ENCODE measurements at places on chromosomes 3 and 15.

DNA sequence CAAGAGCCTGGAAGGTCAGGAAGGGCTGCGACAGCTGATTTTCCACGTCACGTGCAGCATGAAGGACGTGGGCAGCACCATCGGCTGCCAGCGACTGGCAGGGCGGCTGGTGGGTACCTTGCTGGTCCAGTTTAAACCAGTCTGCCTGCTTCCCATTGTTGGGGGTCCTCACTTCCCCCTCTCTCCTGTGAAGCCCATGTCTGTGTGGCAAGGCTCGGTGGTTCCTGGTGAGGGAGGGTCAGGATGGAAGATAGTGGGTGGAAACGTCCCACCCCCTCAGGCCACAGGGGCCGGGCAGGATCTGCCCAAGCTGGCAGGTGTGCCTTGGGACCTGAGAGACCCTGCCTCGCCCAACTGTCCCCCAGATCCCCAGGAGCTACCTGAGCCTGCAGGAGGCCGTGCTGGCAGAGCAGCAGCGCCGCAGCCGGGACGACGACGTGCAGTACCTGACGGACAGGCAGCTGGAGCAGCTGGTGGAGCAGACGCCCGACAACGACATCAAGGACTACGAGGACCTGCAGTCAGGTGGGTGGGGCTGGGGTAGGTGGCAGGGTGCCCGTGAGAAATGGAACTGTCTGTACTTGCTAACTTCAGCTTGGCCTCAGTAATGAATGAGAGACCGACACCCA is 108.2 kb downstream of the LRRK1 start:
- no peak for DNase-seq

DNA sequence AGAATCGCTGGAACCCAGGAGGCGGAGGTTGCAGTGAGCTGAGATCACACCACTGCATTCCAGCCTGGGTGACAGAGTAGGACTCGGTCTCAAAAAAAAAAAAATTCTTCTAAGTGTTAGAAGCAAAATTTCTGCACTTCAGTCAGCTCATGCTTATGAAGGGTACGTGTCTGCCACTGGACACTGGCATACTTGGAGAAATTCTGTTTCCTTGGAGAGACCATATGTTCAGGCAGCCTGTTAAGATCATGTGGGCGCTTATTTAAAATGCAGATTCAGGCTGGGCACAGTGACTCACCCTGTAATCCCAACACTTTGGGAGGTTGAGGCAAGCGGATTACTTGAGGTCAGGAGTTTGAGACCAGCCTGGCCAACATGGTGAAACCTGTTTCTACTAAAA is 85.6 kb upstream of the IQSEC1 start:
- DNase-seq: no peak

GRCh38 chr3:191563722-191564121 is 102.8 kb downstream of the PYDC2 start:
- no peak for DNase-seq

DNA sequence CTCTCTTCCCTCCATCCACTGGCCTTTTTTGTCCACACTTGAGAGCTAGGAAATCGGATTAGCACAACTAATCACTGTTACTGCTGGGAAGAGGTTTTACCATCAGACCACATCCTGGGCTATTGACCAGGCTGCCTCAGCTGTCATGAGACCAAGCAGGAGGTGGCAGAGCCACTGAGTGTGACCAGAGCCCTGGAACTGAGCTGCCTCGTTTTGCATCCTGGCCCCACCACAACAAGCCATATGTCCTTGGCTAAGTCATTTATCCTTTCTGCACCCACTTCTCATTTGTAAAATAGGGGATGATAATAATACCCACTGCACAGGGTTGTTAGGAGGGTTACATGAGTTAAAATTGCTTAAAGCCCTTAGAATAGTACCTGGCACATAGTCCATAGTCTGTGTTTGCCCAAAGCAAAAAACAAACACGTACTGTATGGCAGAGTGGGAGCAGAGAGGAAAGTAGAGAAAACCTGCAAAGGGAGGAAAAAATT is 34.1 kb downstream of the TMEM158 start:
- DNase-seq: no peak

DNA sequence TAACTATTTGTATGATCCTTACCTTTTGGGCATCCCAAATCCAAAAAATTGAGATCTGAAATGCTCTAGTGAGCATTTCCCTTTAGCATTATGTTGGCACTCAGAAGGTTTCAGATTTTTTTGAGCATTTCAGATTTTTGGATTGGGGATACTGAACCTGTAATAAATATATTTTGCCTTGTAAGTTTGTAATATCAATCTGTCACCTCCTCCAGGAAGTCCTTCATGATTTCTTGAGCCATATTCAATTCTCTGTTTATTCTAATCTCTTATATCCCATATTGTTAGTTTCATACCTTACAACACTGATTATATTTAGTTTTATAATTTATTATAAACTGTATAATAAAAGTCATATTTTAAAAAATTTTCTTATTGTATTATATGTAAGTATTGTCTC is 215.2 kb downstream of the BBX start:
- no peak for DNase-seq

DNA sequence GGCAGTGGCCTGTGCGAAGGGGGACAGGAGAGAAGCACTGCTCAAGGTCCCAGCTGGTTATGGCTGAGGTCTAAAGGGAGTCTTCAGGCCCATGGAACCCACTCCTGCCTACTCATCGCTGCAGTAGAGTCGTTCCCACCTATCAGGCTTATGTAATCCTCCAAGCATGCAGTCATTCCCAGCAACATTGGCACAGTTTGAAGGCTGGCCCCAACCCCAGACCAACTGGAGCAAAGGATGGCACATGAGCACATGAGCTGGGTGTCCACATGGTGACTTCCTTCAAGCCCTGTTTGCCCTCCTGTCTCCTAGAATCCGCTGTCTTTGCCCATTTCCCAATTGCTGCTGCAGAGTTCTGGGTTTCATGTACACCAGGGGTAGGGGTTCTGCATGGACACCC is 60.5 kb upstream of the FGD5 start:
- DNase-seq: no peak

DNA sequence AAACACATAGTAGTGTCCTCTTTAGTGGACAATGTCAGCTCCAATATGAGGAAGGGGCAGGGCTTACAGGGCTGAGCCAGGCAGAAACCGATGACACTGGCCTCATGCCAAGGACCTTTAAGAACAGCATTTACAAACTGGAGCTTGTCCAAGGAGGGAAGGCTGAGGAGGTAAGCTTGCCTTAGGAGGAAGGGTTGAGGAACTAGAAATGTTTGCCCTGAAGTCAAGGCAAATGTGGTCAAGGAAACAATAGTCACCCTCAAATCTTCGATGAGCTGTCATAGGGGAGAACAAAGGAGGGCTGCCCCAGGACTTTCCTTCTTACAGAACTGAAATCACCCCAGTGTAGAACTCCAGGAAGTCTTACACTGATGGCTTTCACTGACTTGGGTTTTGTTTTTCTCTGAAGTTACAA is 136.4 kb downstream of the LIPC start:
- no peak for DNase-seq

GRCh38 chr3:126137490-126138130 is 42.8 kb downstream of the ALDH1L1 start:
- no peak for DNase-seq

DNA sequence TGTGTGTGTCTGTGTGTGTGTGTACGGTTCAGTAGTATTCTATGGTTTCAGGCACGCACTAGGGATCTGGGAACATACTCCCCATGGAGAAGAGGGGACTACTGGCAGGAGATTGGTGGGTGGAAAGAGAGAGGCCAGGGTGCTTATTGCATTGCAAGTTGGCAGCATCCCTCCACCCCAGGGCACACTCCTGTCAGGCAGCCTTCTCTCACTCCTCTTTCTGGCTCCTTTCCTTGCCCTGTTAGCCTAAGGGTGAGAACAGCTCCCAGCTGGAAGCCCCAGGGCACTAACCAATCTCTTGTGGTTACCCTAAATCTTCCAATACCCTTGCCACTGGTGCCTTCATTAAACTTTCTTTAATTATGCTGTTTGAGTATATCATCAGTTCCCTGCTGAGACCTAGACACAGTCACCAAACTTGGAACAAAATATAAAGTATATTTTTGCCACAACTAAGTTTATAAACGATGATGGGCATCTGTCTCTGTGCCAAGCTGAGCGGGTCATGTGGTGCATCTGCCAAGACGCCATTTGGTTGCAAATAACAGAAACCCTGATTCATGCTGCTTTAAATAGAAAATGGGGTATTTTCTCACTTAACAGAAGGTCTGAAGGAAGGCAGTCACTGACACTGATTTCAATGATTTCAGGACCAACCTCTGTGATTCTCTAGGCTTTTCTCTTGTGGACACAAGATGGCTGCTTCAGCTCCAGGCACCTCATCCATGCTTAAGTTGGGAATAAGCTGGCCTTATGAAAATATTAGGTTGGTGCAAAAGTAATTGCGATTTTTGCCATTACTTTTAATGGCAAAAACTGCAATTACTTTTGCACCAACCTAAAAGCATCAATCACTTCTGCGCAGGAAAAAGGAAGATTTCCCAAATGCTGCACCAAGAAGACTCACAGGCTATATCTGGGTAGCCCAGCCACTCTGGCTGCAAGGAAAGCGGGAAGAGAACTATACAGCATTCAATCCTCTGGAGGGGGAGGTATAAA is 476.9 kb upstream of the PROK2 start:
- no peak for DNase-seq

DNA sequence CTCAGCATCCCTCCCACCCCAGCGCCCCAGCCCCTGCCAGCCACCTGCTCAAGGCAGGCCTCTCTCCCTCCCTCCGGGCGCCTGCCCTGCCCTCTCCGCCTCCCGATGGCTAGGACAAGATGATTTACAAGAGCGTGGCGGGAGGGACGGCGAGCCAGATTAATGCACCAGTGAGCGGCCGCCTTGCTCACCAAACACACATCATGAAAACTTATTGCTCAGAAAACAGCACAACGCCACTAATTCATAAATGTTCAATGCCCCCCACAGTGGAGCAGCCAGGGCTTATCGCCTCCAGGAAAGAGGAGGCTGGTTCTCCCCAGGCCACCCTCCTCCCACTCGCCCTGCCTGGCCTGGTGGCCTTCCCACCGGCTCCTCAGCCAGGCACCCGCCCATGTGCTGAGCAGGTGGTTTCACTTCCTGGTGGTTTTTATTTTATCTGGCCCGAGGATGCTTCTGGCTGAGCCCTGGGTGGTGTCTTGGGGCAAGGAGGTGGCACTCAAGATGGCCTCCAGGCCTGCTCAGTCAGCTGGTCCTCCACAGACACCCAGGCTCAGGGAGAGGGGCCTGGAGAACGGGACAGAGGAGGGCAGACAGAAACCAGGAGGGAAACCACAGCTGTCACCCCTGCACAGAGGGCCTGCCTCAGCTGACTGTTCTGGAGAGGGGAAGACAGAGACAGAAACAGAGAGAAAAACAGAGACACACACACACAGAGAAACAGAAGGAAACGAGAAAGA is 284.9 kb downstream of the UACA start:
- no peak for DNase-seq

GRCh38 chr3:6228958-6229683 is 631.8 kb upstream of the GRM7 start:
- no peak for DNase-seq

- no peak for DNase-seq
Measured at GRCh38 chr15:48063411-48063985, 57.3 kb upstream of the SLC24A5 start.

GRCh38 chr3:45881078-45882022 is 5.0 kb upstream of the CCR9 start:
- DNase-seq: peak; percentile 7

DNA sequence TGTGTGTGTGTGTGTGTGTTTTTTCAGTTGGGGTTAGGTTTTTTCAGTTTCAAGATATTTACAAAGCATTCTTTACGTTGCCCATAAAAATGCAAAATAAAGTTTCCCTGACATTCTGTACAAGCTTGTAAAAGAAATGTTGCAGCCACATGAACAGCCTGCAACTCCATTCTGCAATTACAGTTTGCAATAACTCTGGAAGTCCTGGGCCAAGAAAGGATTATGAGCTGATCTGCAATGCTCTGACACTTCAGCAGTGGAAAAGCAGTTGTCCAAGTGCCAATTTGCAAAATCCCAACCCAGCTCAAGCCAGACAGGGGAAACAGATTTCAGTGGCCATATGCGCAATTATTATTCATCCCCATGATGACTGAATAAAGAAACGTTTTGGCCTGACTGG is 322.1 kb downstream of the MEX3B start:
- DNase-seq: no peak

DNA sequence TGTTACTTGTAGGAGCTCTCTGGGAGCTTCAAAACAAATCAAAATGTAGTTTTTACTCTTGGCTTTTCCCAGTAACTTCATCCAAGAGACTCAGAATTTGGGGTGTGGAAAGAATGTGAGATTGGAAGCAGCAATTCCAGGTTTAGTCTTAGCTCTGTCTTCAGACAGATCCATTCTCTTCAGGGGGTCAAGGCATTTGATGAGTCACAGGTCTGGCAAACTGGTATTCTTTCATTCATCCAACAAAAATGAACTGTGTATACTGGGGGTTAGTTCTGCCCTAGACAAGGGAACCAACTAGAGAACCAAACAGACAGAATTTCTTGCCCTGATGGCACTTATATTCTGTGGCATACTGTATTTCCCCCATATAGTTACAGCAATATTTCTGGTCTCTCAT is 36.3 kb upstream of the CADPS start:
- DNase-seq: no peak

DNA sequence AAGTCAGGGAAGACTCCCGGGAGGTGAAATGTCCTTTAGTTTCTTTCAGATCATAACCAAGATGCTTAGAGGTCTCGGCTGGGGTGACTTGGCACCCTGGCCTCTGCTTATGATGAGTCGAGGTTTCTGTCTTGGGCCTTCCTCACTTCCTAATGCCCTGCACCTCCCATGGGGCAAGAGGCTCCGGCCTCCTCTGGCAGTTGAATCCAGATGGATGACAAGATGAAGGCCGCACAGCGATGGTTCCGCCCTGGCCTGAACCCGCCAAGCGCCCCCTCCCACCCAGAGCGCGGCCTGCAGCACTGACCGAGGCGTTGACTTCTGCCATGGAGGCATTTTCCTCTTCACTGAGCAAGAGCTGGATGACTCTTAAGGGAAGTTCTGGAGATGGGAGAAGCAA is 31.3 kb downstream of the MUC20 start:
- DNase-seq: no peak

DNA sequence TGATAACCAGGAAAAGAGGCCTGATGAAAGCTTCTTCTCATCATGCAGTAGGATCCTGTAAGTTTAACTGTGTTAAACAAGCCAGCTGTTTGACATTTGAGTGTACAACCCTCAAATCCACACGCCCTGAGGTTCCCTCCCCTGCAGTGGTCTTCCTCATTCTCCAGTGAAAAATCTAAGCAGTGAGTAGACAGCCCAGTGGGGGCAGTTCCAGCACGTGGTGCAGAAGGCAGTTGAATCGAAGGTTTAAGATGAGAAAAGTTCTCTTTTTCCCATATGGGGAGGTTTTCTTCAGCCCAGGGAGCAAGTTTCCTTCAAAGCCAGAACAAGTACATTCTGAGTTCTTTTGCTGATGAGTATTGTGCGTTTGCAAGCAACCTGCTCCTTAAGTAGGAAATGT is 174.5 kb downstream of the NR2F2 start:
- no peak for DNase-seq

Data from stimulated activated CD4-positive, alpha-beta T cell treated with anti-CD3 and anti-CD28 coated beads, Interleukin-1b, Interleukin-23, amount 100 ng/mL, for 1 hour (primary cell).